ENCODE measurements at places on chromosomes 16 and 17.
A peak's percentile ranks its signal among the peaks of the same experiment; 100 is the strongest.

DNA sequence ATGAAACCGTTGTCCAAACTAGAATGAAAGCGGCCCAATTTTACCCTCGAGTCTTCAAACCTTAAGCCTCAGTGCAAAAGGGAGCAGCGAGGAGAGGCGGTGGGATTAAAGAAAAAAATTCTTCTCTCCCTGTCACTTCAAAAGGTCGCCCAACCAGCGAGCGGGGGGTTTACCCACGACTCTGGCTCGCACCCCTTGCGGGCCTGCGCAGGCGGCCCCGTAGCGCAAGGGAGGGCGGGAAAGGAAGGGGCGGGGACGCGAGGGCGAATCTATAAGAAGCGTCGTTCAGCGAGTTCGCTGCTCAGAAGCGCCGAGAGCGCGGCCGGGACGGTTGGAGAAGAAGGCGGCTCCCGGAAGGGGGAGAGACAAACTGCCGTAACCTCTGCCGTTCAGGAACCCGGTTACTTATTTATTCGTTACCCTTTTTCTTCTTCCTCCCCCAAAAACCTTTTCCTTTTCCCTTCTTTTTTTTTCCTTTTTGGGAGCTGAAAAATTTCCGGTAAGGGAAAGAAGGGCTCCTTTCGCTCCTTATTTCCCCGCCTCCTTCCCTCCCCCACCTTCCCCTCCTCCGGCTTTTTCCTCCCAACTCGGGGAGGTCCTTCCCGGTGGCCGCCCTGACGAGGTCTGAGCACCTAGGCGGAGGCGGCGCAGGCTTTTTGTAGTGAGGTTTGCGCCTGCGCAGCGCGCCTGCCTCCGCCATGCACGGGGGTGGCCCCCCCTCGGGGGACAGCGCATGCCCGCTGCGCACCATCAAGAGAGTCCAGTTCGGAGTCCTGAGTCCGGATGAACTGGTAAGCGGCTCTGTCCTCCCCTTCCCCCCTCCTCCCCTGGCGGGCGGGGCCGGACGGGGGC lies at the start of gene POLR2A:
POLR2A (plus strand) TSS at position 300 of the 852 bp plus-strand sequence.
- peak; percentile 99 for DNase-seq

DNA sequence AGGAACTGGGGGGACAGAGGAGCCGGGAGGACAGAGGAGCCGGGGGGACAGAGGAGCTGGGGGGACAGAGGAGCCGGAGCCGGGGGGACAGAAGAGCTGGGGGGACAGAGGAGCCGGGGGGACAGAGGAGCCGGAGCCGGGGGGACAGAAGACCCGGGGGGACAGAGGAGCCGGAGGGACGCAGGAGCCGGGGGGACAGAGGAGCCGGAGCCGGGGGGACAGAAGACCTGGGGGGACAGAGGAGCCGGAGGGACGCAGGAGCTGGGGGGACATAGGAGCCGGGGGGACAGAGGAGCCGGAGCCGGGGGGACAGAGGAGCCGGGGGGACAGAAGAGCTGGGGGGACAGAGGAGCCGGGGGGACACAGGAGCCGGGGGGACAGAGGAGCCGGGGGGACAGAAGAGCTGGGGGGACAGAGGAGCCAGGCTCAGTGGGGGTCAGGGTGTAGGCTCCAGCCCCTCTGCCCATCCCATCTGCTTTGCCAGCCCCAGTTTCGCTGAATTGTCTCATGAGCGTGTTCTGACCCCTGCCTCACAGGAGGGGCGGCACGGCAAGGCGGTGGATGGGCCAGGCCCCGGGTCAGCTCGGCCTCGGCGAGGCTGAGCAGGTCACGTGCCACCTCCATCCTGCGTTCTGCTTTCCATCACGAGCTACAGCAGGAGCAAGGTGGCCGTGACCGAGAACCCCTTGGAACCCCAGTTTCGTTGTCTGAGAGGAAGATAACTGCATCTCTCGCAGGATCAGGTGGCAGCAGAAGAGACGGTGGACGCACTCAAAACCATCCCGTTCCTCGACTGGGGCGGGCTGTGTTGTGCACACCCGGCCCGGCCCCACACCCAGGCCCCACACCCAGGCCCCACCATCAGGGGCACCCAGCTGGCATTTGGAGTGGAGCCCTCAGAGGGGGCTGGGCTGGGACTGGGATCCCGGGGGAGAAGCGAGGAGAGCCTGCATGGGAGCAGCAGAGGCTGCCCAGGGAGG lies 26.1 kb upstream of the CBFA2T3 start:
- DNase-seq, result no peak

GRCh38 chr17:16934133-16934795 lies 37.7 kb downstream of the TNFRSF13B start:
- DNase-seq, result no peak

- DNase-seq, result no peak
These were observed 22.1 kb downstream of the HIC1 start for GRCh38 chr17:2077040-2077439.

- no peak for DNase-seq
These were observed 21.9 kb downstream of the AIPL1 start for GRCh38 chr17:6413065-6413464.

All from muscle of arm (tissue), 14 donors.